ENCODE measurements at places on chromosomes 1 and 21. TPM values are rescaled to one million over a fixed set of nuclear protein-coding genes. Genes with fewer than 3 reads are reported as not detected.

The SLC35F3 gene
- 4.9 TPM for total RNA-seq

The SPRR2F gene
- not detected for total RNA-seq

The CXADR gene
- total RNA-seq, result 16.4 TPM

DNA sequence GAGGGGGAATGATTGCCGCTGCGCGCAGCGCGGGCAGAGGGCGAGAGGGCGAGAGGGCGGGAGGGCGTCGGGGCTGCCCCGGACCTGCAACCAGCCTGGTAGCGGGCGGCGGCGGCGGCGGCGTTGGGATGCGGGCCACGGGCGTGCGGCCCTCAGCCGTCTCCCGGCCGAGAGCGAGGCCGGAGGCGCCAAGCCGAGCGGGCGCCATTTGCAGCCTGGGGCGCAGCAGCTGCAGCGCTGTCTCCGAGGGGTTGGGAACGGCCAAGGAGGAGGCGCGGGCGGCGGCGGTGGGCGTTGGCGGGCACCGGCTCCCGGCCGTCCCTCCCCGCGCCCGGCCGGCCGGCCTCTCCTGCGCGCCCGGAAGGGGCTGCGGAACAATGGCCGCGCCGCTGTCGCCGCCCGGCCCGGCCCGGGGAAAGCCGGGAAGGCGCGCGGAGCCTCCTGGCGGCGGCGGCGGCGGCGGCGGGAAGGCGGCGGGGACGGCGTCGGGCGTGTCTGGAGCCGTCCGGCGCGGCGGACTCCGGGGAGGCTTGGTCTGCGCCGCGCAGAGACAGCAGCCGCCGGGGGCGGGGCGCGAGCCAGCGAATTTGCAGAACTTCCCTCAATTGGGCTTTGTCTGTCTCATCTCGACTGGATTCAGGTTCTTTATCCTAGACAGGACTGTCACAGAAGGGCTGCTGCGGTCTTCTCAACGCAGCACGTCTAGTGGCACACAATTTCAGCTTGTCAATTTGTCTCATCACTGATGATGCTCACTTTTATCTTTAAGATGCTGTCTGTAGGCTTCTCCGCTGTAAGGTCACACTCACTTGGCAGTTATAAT is 35.7 kb downstream of the ZBTB8B start:
- peak; percentile 71 for DNase-seq

DNA sequence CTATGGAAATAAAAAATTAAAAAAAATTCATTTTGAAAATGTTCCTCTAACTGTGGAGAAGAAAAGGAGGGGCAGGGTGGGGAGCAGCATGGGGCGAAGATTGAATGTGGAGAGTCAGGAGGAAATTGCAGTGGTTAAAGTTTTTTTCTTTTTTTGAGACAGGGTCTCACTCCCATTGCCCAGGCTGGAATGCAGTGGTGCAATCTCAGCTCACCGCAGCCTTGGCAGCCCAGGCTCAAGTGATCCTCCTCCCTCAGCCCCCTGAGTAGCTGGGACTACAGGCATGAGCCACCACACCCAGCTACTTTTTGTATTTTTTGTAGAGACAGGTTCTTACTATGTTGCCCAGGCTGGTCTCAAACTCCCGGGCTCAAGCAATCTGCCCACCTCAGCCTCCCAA is 67.6 kb downstream of the ADSS2 start:
- no peak for DNase-seq

DNA sequence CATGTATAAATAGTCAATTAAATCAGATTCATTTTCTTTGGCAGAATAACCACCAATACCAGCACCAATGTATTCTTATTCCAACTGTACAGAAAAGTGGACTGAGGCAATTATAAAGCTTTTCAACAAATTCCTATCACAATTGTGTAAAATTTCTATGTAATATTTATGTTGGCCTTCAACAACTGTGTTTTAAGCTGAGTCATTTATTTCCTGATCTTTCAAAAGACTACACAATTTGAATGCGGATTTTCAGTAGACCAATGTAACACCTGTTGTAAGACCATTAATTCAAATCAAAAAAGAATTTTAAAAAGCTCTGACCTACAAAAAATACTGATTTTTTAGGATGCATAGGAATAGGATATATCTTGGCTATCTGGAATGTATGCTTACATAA is 25.5 kb downstream of the GPATCH2 start:
- no peak for DNase-seq

DNA sequence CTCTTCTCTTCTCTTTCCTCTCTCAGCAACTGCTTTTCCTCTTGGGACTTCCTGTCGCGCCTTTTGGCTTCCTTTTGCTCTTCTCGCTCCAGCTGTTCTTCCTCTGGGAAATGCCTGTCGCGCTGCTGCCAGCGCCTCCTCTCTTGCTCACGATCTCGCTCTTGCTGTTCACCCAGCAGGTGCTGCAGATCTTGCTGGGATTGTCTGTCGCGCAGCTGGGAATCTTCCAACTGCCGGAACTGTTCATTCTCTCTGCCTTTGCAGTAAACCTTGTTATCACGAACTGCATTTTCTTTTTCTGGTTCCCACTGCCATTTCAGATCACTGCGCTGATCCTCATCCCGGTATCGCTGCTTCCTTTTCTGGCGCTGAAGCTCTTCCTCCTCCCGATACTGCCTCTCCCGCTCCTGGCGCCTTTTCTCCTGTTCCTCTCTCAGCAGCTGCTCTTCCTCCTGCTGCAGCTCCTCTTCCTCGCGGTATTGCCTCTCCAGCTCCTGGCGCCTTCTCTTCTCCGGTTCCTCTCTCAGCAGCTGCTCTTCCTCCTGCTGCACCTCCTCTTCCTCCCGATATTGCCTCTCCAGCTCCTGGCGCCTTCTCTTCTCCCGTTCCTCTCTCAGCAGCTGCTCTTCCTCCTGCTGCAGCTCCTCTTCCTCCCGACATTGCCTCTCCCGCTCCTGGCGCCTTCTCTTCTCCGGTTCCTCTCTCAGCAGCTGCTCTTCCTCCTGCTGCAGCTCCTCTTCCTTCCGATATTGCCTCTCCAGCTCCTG is 5.8 kb downstream of the TCHH start:
- DNase-seq, result peak; percentile 14

GRCh38 chr1:40409467-40409866 is 35.9 kb downstream of the SMAP2 start:
- DNase-seq, result no peak

DNA sequence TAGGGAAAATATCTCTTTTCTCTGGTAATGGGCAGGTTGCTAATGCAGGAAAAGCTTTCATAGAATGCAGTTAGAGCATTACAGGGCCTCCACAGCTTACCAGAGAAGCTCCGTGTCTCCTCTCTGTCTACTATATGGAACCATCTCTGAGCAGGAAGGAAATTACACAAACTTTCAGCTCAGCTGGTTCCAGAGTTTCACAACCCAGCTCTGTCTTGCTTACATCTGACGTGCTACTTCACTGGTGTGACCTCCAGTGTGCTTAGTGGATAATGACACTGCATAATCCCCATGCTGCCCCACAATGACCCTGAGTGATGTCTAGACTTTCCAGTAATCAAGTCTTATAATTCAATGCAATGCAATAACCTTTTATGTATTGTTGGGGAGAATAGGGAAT is 4.3 kb upstream of the FGGY start:
- peak; percentile 41 for DNase-seq
